ENCODE measurements at places on chromosomes 5 and 9.

DNA sequence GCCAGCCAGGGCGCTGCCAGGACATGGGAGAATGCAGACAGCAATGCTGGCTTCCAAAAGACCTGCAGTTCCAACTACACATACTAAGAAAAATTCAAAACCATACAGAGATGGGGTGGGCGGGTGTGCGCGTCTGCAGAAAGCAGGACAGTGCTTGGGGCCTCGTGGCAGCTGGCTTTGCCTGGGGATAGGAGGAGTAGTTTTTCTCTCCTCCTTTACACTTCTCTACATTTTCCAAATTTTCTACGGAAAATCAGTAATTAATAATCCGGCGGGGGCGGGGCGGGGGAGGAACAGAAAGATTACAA lies 43.6 kb upstream of the SARDH start:
- no peak for DNase-seq

DNA sequence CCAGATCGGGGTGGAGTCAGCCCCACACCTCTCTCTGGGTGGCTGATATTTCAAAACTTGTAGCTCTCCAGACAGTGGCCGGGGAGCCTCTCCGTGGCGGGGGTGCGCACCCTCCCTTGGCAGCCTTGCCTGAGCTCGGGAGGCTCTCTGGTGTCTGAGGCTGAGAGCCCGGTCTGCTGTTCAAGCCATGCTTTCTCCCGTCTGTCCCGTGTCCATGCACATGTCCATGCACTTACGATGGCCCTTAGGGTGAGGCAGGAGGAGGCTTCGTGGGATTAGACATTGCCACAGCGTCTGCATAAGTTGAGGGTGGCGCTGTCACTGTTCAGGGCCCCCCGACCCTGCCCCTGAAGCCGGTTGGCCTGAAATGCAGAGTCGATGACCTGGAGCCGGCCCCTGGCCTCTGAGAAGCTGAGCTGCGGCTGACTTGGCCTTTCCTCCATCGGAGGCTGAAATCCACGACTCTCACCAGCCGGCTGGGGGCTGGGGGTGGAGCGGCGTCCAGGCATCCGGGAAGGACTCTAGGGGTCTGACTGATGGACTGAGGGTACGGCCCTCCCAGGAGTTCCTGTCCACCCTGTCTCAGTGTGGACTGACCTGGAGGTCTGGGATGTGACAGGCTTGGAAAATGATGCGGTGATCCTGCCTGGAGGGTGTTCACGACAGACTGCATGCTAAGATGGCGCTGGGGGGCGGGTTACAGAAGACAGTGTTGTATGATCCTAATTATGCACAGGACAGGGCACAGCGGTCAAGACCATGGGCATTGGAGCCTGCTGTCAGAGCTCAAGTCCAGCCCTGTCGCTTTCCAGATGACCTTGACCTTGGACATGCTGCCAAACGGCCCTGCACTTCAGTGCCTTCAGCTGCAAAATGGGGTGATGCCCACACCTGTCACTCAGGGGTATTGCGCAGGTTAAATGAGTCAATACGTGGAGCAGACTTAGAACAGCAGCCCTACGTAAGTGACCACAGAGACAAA lies 18.3 kb upstream of the SLC2A6 start:
- DNase-seq: no peak

DNA sequence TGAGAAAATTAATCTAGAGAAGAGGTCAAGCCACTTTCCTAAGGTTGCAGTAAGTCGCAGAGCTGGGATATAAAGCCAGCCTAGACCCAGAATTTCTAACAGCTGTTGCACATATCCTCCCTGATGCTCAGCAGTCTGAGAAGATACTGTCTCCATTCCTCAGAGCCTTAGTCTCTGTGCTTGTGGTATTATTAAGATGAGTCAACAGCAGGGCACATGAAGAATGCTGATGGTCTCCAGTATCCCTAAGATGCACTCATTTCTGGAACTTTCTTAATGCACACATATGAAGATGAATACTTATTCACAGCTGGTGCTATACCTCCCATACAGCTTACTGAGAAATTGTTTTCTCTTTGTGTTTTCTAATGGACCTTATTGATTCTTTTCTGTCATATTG lies 32.5 kb downstream of the SGCD start:
- DNase-seq: peak; percentile 41

DNA sequence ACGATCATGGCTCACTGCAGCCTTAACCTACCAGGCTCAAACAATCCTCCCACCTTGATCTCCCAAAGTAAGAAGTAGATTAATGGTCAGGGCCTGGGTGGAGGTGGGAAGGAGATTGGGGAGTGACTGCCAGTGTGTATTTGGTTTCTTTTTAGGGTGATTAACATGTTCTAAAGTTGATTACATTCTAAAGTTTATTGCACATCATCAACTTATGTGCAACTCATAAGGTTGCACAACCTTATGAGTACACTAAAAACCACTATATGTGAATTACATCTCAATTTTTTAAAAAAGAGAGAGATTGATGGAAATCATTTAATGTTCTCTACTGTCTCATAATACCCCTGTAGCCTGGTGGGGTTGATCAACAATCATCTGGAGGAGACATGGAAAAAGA lies 218.1 kb downstream of the AOPEP start:
- no peak for DNase-seq

DNA sequence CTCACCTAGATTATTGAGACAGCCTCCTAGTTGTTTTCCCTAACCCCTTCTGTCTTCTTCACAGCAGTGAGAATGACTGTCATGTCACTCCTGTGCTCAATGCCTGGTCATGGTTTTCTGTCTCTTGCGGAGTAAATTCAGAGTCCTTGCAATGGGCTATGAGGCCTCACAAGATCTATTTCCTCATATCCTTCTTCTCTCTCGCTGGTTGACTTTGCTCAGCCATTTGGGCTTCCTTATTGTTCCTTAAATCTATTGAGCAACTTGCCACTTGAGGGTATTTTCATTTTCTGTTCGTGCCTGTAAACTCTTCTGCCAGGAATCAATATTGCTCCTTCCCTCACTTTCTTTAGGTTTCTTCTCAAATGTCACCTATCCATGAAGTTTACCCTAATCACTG lies 9.0 kb downstream of the PPP3R2 start:
- DNase-seq: no peak

GRCh38 chr9:89109666-89110065 lies 69.0 kb downstream of the SHC3 start:
- DNase-seq: no peak

- no peak for DNase-seq
These were observed 17.9 kb upstream of the EGFL7 start for GRCh38 chr9:136644593-136645351.

GRCh38 chr9:130450344-130451003 lies 5.7 kb downstream of the ASS1 start:
- DNase-seq: no peak

GRCh38 chr5:165627548-165628170 lies 2122.2 kb downstream of the MAT2B start:
- DNase-seq: no peak

- peak; percentile 29 for DNase-seq
These were observed 18.8 kb upstream of the CATSPER3 start for GRCh38 chr5:134948911-134949310.

DNA sequence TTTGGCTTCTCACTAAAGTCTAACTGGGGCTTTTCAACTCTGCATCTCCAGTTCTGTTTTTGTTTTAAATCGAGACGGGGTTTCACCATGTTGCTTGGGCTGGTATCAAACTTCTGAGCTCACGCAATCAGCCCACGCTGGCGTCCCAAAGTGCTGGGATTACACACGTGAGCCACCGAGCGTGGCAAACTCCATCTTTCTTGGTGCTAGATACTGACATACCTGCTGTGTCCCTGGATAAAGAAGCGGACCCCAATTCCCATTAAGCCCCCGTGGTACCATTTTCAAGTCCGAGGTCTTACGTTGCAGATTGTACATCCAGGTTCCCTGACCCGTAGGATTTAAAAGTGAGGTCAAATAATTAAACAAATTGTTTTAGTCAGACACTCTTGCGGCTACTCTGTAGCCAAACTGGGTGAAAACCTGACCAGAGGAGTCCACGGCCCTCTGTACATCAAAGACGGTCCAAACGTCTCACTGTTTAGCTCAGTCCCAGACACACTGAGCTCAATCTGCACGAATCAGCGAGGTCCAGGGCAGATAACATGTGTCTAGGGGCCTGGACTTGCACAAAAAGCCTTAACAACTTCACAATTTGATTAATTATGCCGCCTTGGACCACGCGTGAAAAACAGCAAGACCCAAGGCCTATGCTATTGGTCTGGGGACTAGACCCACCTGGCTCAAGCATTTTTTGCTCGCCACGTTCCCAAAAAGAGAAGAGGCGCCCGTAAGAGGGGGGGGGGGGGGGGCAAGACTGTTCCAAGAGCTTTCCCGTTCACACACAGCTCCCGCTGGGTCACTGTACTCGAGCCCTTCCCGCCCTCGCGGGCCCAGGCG lies 727 bp upstream of the DNAJA1 start:
- peak; percentile 55 for DNase-seq

GRCh38 chr9:83242066-83242465 lies 179.1 kb upstream of the RASEF start:
- no peak for DNase-seq

DNA sequence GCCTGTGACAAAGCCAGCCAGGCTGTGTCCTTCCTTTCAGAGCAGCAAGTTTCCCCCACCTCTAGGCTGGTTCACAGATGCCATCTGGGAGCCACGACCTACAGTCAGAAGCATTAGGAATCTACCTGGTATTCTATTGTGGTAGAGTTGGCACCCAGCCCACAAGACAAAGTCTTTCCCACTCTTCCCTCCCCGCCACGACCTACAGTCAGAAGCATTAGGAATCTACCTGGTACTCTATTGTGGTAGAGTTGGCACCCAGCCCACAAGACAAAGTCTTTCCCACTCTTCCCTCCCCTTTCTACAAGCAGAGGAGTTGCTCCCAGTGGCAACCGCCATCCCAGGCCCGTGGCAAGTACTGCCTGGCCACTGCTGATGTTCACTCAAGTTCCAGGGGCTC lies 157.8 kb upstream of the TNC start:
- DNase-seq: no peak

DNA sequence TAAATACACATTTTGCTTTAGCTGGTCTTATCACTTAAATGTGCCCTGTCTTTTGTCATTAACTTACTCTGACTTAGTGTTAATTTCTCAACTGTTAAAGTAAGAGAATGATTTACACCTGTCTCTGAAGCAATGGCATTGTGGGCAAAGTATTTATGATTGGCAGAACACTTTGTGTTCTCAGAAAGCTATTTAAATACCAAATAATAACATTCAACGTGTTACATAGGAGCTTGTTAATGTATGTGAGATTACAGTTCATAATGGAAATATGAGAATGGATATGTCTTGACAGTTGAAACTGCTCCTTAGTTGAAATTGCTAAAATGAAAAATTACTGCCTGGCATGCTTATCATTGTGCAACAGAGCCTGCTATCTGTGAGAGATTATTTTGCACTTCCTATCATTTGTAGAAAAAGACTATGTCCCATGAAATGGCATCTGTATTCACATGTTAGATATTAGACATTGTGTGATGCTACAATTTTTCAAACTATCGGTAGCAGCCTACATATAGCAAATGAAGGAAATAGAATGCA lies 46.1 kb downstream of the PRR16 start:
- no peak for DNase-seq

GRCh38 chr5:76269259-76269931 lies 133.7 kb upstream of the IQGAP2 start:
- no peak for DNase-seq
